ENCODE measurements at places on chromosomes 2 and 18.

- no peak for DNase-seq
Observed at GRCh38 chr2:101223814-101224231, 28.9 kb upstream of the CNOT11 start.

DNA sequence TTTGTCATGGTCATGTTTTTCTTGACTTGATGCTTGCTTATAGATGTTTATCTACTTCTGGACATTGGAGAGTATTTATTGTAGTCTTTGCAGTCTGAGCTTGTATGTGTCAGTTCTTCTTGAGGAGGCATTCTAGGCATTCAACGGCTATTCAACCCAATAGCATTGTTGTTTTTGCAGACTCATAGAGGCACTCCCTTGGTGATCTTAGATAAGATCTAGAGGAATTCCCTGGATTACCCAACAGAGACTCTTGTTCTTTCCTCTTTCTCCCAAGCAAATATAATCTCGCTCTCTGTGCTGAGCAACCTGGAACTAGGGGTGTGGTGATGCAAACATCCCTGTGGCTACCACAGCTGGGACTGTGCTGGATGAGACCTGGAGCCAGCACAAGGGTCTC is 40.4 kb downstream of the SYT4 start:
- DNase-seq: no peak

DNA sequence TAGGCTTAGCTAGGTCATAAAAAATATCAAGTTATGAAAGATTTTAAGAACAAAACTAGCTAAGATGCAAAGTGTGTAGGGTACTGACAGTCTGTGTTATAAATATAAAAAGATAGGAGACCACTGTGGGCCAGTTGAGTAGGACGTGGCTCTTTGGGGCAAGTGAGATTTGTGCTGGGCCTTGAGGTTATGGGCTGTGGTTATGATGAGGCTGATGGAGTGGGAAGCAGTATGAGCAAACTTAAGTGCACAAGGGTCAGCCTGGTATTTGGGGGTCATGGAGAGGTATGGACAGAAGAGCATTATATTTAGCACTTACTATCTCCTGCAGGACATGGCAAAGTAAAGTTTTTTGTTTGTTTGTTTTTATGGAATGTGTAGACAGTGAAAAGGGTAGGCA is 70.1 kb downstream of the SETBP1 start:
- DNase-seq: no peak

DNA sequence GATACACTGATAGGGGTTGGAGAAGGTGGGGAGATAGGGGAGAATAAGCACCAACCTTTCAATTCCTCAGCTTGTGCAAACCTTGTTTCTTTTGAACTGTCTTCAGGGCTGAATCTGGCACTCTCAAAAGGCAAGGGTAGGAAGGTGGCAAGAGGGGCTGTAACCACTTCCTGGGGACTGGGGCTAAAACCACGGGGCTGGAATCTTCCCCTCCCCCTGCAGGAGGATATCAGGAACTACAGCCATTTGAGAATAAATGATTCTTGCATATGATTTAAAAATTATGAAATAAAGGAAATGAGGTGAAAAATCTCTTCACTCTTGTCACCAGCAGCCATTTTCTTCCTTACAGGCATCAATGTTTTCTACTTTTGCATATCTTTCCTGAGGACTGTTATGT is 50.8 kb downstream of the ATOH8 start:
- DNase-seq: no peak

DNA sequence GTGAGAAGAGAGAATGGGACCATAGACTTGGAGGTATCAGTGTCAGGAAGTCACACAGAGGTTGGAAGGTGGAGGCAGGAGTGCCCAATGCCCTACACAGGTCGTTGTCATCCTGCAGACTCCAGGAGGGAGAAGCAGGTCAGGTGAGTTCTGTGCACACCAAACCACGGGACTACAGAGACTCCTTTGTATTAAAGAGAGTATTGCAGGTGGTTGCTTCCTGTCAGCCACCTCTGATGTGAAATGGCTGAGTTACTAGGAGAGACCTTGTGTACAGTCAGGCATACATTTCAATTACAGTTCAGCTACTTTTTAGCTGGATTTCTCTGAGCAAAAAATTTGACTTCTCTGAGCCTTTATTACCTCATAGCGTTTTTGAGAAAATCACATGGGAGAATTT is 51.6 kb downstream of the SPP2 start:
- DNase-seq: no peak

DNA sequence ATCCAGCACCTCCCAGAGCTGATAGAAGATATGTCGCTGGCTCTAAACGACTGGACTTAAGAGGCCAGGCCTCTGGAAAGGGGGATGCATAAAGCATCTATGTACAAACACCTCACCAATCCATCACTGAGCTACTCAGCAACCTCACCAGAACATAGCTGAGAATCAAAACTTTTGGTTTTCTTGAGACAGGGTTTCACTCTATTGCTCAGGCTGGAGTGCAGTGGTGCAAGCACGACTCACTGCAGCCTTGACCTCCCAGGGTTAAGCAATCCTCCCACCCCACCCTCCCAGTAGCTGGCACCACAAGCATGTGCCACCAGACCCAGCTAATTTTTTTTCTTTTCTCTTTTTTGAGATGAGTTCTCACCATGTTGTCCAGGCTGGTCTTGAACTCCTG is 62.9 kb upstream of the MSH6 start:
- DNase-seq: no peak

- DNase-seq: no peak
Observed at GRCh38 chr2:81976998-81977397, 1672.4 kb upstream of the LRRTM1 start.

DNA sequence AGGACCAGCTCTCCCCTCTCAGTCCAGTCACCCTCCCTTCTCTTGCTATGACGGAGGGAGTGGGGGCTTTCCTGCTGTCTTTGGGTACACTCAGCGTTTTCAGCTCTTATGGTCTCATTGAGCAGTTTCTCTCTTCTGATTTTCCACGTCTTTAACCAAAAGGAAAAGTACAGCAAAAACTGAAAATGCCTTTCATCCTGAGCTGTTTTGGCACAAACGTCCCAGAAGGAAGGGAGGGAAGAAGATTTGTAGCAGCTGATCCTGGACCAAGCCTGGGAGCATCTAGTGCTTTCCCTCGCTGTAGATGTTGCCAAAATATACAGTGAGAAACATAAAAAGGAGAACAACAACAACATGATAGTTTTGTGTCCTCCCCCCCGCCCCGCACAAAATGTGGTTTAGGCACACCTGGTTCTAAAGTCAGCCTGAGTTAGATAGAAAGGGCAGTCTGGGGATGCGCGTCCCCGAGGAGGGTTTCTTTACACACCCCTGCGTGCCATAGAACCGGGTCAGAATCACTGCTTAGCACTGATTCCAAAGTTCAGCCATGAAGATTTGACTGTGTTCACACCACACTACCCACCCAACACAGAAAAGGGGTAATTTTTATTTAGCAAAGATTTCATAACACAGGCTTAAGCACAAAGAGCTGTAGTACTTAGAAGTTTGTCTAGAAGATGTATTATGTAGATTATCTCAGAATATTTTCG is 53.4 kb downstream of the SLC40A1 start:
- DNase-seq: no peak

GRCh38 chr2:136020831-136021230 is 35.4 kb upstream of the DARS1 start:
- DNase-seq: no peak

GRCh38 chr2:139064159-139064558 is 284.0 kb upstream of the NXPH2 start:
- DNase-seq: no peak

Data from GOT3 (cell line).